ENCODE measurements at places on chromosomes 16 and 17. TPM values are rescaled to one million over a fixed set of nuclear protein-coding genes. Genes with fewer than 3 reads are reported as not detected.

The NAT9 gene
- 12.1 TPM for total RNA-seq

The SDR42E2 gene
- total RNA-seq, result not detected

The ESRP2 gene
- 0.24 TPM for total RNA-seq

The CDR2L gene
- 8.9 TPM for total RNA-seq

The CCDC43 gene
- total RNA-seq, result 32.9 TPM

The ZNF287 gene
- total RNA-seq, result 4.7 TPM

Measured in RPMI7951 (cell line).